Urinary bladder (tissue), 4 donors: ENCODE measurements at places on chromosomes 12 and 14. TPM values are rescaled to one million over a fixed set of nuclear protein-coding genes. Genes with fewer than 3 reads are reported as not detected.

Gene PRPH
- total RNA-seq, result 9.1 TPM

Gene RTL1
- total RNA-seq, result 0.37 TPM

Gene C12orf54
- total RNA-seq, result 1.5 TPM

Gene FAR2
- 18.6 TPM for total RNA-seq

Gene IL22
- total RNA-seq, result not detected

Gene PPP2R5C
- 118 TPM for total RNA-seq

DNA sequence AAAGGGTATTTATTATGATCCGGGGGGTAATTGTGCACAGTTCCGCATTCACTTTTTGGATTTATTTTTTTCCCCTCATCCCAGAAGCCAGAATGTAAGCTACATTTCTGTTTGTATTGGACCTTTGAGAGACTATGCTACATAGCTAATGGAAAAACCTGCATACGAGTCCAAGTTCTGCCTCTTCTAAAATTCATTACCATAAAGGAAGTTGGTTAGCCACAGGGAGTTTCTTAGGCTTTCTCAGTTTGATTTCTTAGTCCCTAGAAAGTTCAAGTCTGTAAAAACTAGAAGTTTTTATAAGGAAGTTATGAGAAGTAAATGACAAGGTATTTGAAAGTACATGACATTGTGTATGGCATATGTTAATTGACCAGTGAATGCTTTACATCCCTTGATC, 138.7 kb downstream of the PDE3A start:
- no peak for DNase-seq

- DNase-seq, result no peak
These were observed 188.2 kb upstream of the DDHD1 start for GRCh38 chr14:53341324-53341723.

DNA sequence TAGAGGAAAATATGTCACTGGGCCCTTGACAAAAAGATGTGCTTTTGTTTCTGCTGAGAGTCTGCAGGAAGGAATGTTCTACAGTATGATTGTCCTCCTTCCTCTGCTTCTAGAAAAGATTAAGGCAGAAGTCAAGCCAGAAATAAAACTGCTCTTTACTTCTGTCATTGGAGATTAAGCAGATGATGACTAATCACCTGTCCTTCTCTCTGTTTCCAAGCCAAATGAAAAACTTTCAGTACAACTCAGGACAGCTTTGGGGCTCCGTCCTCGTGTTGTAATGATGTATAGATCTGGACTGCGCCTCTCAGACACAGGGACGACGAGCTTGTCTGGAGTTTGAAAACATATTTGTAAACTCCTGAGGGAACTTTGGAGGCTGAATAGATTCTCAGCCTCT, 159.3 kb downstream of the DYRK2 start:
- DNase-seq, result no peak

DNA sequence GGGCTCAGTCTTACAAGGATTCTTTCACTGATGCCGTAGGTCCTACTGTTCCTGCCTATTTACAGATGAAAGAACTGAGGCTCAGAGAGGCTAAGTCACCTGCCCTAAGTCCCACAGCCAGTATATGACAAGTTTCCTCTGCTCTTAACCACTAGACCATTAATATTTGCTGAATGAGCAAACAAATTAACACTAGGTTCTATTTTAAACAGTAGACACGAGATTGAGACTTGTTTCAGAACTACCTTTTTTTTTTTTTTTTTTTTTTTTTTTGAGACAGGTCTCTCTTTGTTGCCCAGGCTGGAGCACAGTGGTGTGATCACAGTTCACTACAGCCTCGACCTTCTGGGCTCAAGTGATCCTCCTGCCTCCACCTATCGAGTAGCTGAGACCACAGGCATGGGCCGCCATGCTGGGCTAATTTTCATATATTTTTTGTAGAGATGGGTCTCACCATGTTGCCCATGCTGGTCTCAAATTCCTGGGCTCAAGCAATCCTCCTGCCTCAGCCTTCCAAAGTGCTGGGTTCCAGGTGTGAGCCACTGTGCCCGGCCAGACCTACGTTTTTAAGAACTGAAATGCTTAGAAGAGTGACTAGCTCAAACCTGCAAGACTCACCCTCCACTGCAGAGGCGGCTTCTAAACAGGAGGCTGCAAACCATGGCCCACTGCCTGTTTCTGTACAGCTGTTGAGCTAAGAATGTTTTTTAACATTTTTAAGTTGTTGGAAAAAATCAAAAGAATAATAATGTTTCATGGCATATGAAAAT, 12.9 kb downstream of the SYNE3 start:
- no peak for DNase-seq

GRCh38 chr14:104953097-104953496, 25.1 kb downstream of the AHNAK2 start:
- no peak for DNase-seq

GRCh38 chr14:70789361-70789760, 20.0 kb downstream of the MAP3K9 start:
- no peak for DNase-seq

- DNase-seq, result no peak
These were observed 34.0 kb downstream of the LEMD3 start for GRCh38 chr12:65203376-65203775.

GRCh38 chr12:132040906-132041606, 91.3 kb downstream of the EP400 start:
- DNase-seq, result no peak

DNA sequence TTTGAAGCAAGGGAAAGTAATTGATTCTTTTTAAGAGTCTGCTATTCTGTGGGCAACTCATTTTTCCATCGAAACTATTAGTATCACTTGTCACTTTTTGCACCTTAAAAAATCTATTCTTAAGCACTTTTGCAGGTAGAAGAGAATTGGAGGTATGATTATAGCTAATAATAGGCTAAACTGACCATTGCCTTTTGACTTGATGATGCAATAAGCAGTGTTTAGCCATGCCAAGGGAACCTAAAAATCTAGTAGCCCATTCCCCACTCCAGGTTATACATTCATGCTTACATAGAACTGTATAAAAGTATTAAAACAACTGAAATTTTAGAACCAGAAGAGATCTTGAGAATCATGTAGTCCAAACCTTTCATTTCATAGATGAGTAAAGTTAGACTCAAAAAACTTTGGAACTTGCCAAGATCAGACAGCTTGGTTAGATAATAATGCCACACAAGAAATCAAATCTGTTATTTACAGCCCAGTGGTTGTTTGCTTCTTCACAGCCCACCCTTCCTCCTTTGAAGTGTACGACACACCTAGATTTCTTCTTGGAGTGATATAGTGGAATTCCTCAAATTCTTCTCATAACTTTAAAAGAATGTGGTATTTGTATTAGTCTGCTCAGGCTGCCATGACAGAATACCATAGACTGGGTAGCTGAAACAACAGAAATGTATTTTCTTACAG, 21.7 kb upstream of the GARIN2 start:
- DNase-seq, result no peak

- DNase-seq, result no peak
These were observed 219.8 kb downstream of the RPS29 start for GRCh38 chr14:49366416-49366815.

DNA sequence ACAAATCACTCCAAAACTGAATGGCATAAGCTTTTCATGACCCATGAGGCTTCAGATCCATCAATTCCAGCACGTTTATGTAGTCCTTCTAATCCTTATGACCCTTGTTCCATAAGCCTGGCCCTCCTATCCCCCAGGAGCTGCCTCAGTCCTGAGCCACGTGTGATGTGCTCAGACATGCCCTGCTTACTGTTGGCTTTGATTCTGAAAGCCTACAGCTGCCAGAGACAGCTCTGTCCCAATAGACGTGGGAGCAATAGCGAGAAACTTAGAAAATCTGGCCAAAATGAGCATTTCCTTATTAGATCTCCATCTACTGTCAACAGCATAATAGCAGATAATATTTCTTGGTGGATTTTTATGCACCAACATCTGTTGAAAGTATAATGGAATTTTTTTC, 33.2 kb downstream of the DUSP6 start:
- no peak for DNase-seq

- DNase-seq, result no peak
These were observed 8.5 kb downstream of the AMN start for GRCh38 chr14:102930753-102931579.

- DNase-seq, result no peak
These were observed 7.0 kb downstream of the VCPKMT start for GRCh38 chr14:50109342-50109741.

- DNase-seq, result no peak
These were observed 63.3 kb downstream of the RASSF3 start for GRCh38 chr12:64673490-64674169.
